Upper lobe of left lung (tissue), 6 donors: ENCODE measurements at places on chromosomes 7 and 10. TPM values are rescaled to one million over a fixed set of nuclear protein-coding genes. Genes with fewer than 3 reads are reported as not detected.

AZGP1 gene
- total RNA-seq: 32.1 TPM

VPS37D gene
- total RNA-seq: 1.5 TPM

PLAC9 gene
- total RNA-seq: 82.9 TPM

CCDC172 gene
- total RNA-seq: not detected

STAG3 gene
- not detected for total RNA-seq

DBF4 gene
- total RNA-seq: 8.0 TPM

DNA sequence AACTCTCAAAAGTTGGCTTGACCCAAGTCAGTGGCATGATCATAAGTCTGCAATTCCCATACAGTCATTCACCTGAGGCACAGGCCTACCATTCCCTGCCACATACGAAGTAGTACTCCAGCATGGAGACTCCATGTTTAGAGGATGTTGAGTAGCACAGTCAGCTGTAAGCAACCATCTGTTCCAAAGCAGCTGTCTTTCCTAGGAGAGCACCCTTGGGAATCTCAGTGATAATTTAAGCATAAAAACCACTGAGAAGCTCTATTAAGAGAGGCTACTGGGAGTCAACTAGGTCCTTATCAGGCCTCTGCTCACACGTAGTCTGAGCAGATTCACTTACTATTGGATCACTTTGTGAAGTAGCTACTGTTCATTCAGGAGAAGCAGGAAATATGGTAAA, 61.6 kb upstream of the UNC5B start:
- H3K36me3 ChIP-seq: no peaks in the 10 kb centered on the region
- no peaks in the 10 kb centered on the region for H3K27me3 ChIP-seq
- H3K4me1 ChIP-seq: no peaks in the 10 kb centered on the region

- DNase-seq: no peak
- H3K27ac ChIP-seq: no peak overlapping the region
- H3K27me3 ChIP-seq: no peaks in the 10 kb centered on the region
- no peak overlapping the region for H3K4me3 ChIP-seq
- H3K4me1 ChIP-seq: no peaks in the 10 kb centered on the region
Measured at GRCh38 chr7:148650232-148650858, 48.4 kb upstream of the CUL1 start.

GRCh38 chr7:96319439-96319838, 2.5 kb downstream of the SLC25A13 start:
- no peaks in the 10 kb centered on the region for H3K36me3 ChIP-seq
- no peak overlapping the region for H3K27ac ChIP-seq
- H3K4me1 ChIP-seq: peaks cover 43% of the 10 kb centered on the region
- H3K4me3 ChIP-seq: no peak overlapping the region
- H3K27me3 ChIP-seq: no peaks in the 10 kb centered on the region

GRCh38 chr10:74900297-74900696, 73.9 kb downstream of the KAT6B start:
- no peak overlapping the region for H3K27ac ChIP-seq
- no peaks in the 10 kb centered on the region for H3K36me3 ChIP-seq
- DNase-seq: no peak
- no peak overlapping the region for H3K4me3 ChIP-seq
- H3K27me3 ChIP-seq: no peaks in the 10 kb centered on the region
- H3K4me1 ChIP-seq: peaks cover 26% of the 10 kb centered on the region

GRCh38 chr7:157013101-157013500, 2.6 kb upstream of the MNX1 start:
- peaks cover 29% of the 10 kb centered on the region for H3K4me1 ChIP-seq
- DNase-seq: no peak
- H3K4me3 ChIP-seq: no peak overlapping the region
- no peaks in the 10 kb centered on the region for H3K36me3 ChIP-seq

DNA sequence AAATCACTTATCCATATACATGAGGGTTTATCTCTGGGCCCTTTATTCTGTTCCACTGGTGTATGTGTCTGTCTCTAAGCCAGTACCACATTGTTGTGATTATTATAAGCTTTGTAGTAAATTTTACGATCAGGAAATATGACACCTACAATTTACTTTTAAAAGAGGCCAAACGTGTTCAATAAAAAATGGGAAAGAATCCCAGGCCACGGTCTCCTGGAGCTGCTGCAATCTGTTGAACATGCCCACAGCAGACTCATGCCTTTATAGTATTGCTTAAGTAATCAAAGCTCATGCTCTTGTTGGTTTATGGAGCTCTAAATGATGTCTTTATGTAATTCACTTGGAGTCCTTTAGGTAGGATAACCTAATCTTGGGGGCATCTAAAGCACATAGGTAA, 273.0 kb downstream of the ZMYND11 start:
- H3K36me3 ChIP-seq: peaks cover 25% of the 10 kb centered on the region
- H3K4me1 ChIP-seq: no peaks in the 10 kb centered on the region
- no peaks in the 10 kb centered on the region for H3K27me3 ChIP-seq
- H3K27ac ChIP-seq: no peak overlapping the region

GRCh38 chr10:42953684-42954674, 122.9 kb upstream of the RET start:
- H3K4me3 ChIP-seq: no peak overlapping the region
- H3K4me1 ChIP-seq: peaks cover 13% of the 10 kb centered on the region
- H3K27ac ChIP-seq: no peak overlapping the region
- no peaks in the 10 kb centered on the region for H3K36me3 ChIP-seq
- H3K27me3 ChIP-seq: no peaks in the 10 kb centered on the region
- DNase-seq: no peak

DNA sequence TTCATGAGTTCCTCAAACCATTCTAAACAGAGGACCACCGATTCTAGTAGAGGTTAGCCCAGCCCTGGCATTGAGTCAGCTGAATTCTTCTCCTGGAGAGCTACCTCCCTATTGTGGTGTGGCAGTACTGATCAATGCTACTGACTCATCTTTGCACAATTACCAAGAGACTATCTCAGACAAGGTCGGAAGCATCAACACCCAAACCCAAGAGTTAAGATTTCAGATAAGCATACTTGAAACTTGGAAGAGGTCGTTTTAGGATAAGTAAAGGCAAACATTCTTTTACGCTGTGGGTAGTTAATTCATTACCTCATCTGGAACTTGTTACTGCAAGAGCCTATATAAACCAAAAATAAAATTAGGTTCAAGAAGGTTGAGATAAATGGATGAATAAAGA, 154.6 kb upstream of the NRBF2 start:
- H3K4me1 ChIP-seq: no peaks in the 10 kb centered on the region
- no peak overlapping the region for H3K4me3 ChIP-seq
- no peaks in the 10 kb centered on the region for H3K36me3 ChIP-seq

- H3K27me3 ChIP-seq: no peaks in the 10 kb centered on the region
- H3K27ac ChIP-seq: no peak overlapping the region
- no peak overlapping the region for H3K4me3 ChIP-seq
- H3K4me1 ChIP-seq: no peaks in the 10 kb centered on the region
- H3K36me3 ChIP-seq: no peaks in the 10 kb centered on the region
Measured at GRCh38 chr10:42987121-42987541, 89.7 kb upstream of the RET start.

- H3K27me3 ChIP-seq: no peaks in the 10 kb centered on the region
- no peak overlapping the region for H3K4me3 ChIP-seq
- H3K36me3 ChIP-seq: peaks cover 21% of the 10 kb centered on the region
Measured at GRCh38 chr7:30430777-30431176, 47.8 kb downstream of the NOD1 start.

DNA sequence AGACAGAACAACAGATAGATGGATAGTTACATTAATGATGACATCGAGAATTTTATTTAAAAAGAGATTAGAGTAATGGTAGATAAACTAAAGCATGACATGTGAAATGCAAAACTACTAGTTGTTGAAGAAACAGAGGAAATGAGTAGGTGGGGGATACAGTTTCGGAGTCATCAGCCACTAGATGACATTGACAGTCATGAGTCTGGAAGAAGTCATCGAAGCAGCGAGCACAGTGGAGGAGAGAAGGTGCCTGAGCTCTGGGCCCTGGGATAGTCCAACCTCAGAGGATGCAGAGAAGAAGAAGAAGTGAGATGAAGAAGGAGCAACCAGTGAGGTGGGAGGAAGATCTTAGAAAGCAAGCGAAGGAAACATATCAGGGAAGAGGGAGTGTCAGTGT, 20.2 kb upstream of the SEC61A2 start:
- no peak overlapping the region for H3K27ac ChIP-seq
- no peak overlapping the region for H3K4me3 ChIP-seq

GRCh38 chr10:12728494-12728893, 273.0 kb downstream of the CCDC3 start:
- H3K27ac ChIP-seq: no peak overlapping the region
- H3K36me3 ChIP-seq: no peaks in the 10 kb centered on the region
- H3K27me3 ChIP-seq: no peaks in the 10 kb centered on the region
- DNase-seq: no peak
- H3K4me3 ChIP-seq: no peak overlapping the region

GRCh38 chr10:5529702-5530411, 5.1 kb downstream of the CALML3 start:
- no peak overlapping the region for H3K4me3 ChIP-seq
- no peaks in the 10 kb centered on the region for H3K36me3 ChIP-seq
- H3K27ac ChIP-seq: no peak overlapping the region

DNA sequence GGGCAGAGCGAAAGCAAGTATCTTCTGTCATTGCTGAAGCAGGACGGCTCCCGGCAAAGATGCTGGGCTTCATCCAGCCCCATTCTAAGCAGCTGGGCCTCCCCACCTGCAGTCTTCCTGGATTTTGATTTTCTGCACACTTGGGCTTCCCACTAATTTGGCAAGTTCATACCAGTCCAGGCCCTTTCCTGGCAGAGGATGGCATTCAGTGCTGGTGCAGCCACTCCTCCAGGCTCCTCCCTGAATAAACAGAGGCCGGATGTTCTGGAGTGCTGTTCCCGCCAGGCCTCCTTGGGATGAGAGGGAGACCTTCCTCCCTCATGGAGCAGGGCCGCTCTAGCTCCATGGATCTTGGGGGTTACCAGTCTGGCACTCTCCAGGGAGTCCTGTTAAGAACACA, 3.4 kb downstream of the BAG3 start:
- H3K27me3 ChIP-seq: no peaks in the 10 kb centered on the region
- peak overlapping the region; percentile 99 for H3K27ac ChIP-seq
- peaks cover 60% of the 10 kb centered on the region for H3K4me1 ChIP-seq

GRCh38 chr10:19385846-19386450, 337.3 kb downstream of the MALRD1 start:
- H3K27me3 ChIP-seq: no peaks in the 10 kb centered on the region
- no peak for DNase-seq
- no peaks in the 10 kb centered on the region for H3K36me3 ChIP-seq
- H3K4me3 ChIP-seq: no peak overlapping the region

GRCh38 chr10:95343573-95343972, 52.8 kb upstream of the PDLIM1 start:
- no peaks in the 10 kb centered on the region for H3K27me3 ChIP-seq
- DNase-seq: no peak
- no peak overlapping the region for H3K4me3 ChIP-seq
- peaks cover 30% of the 10 kb centered on the region for H3K36me3 ChIP-seq

DNA sequence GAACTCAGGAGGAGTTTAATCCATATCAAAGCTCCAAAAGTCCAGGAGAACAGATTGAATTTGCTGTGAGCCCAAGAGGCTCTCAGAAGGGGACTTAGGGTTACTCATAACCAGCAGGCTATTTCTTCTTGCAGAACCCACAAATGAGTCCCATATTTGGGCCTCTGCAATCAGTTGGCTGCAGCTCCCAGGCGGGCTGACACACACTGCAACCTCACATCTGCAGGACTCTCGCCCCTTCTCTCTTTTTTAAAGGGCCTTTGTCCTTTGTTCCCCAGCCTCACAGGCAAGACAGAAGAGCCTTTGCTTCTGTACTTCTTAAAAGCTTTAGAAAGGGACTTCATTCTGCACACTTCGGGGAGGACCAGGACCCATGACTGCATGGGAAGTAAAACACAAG, 26.7 kb downstream of the CREB3L2 start:
- H3K36me3 ChIP-seq: no peaks in the 10 kb centered on the region
- DNase-seq: no peak
- H3K27me3 ChIP-seq: no peaks in the 10 kb centered on the region
- no peak overlapping the region for H3K27ac ChIP-seq

DNA sequence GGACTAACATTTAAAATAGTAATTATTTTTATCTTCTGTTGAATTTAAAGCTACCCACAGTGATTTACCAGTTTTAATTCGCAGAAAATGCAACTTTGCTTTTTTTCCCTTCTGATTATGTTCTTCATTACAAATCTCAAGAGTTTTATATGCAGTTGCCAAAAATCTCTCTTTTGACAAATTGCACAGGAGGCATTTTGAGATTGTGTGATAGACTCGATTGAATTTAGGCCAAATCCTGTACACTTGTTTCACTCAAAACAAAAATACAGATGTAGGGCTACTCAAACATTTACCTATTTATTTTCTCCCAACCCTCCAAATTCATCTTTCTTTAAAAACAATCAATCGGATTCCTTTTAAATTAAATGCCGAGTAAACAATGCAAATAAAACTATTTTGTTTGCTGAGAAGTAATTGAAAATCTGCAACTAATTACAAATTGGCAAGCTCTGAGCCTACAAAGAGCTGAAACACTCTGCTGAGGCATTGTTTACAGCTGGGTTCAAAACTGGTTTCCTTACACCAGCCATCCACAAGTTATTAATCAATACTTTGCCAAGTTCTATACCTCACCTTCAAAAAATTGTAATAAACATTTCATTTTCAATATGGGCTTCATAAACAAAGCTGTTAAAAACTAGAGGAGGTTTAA, 214.9 kb upstream of the TCF7L2 start:
- H3K36me3 ChIP-seq: no peaks in the 10 kb centered on the region
- H3K4me3 ChIP-seq: no peak overlapping the region
- DNase-seq: no peak
- H3K4me1 ChIP-seq: no peaks in the 10 kb centered on the region

DNA sequence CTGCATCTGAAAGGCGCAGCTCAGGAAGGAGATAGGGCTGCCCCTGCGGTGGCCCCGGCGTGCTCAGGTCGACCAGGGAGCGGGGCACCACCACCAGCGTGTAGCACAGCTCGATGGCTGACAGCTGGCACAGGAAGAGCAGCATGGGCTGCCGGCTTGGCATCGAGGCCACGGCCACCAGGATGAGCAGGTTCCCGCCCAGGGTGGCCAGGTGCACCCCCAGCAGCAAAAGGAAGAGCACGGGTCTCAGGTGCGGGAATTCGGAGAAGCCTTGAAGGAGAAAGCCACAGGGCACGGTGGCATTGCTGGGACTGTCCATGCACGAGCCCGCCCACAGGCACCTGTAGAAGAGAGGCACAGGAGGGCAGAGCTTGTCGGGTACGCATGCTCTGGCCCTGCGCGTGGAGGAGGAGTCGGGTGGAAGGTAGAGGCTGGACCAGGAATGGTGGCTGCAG, 33.9 kb downstream of the TAS2R41 start:
- no peaks in the 10 kb centered on the region for H3K4me1 ChIP-seq
- no peaks in the 10 kb centered on the region for H3K27me3 ChIP-seq
- H3K36me3 ChIP-seq: no peaks in the 10 kb centered on the region
- no peak overlapping the region for H3K27ac ChIP-seq
- H3K4me3 ChIP-seq: no peak overlapping the region
